Kidney epithelial cell (primary cell): ENCODE measurements at places on chromosomes 12 and 14. TPM values are rescaled to one million over a fixed set of nuclear protein-coding genes. Genes with fewer than 3 reads are reported as not detected.

- no peak for DNase-seq
Observed at GRCh38 chr14:29724991-29725390, 202.7 kb downstream of the PRKD1 start.

- no peak for DNase-seq
Observed at GRCh38 chr12:131917711-131918306, 11.3 kb upstream of the PUS1 start.

GRCh38 chr14:83707056-83707455 lies 1822.9 kb upstream of the FLRT2 start:
- DNase-seq = no peak

DNA sequence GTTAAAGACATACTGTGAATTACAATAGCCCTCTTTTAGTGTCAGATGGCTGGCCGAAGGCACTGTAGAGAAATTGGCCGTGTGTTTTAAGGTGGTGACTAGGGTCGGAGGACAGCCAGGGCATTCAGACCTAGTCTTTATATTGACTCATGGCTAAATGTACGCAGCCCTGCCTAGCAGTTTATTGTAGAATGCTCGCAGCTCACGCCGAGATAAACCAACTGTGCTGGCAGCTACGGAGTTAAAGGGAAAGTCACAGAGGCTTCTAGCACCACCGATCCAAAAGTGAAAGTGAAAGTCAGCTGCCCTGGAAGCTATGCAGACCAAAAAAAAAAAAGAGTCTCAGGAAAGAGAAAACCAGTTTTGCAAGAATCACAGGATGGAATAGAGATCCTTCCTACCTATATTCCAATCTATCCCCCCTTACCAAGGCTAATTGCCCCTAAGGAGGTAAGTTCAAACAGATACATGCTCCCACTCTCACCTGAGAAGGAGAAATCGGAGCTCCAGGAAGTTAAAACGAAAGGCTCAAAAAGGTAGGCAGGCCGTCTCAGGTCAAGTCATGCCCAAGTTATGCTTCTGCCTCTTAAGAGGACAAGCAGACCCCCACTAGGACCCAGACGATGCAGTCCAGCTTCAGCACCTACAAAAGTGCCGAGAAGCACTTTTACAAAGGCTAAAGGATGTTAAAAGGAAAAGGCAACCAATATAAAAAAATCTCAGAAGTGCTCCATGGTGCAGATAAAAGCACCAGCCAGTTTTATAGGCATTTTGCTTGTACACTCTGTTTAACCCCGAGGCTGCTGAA lies 24.8 kb downstream of the KLRK1 start:
- DNase-seq = no peak

- no peak for DNase-seq
Observed at GRCh38 chr12:70245458-70245857, 2.2 kb downstream of the CNOT2 start.

GRCh38 chr12:53097207-53097563 lies 282 bp upstream of the IGFBP6 start:
- DNase-seq = no peak

Gene SLC7A8
- 2.3 and 3.5 TPM in 2 replicates for total RNA-seq

Gene CD163L1
- total RNA-seq = 0.08 and 4.2 TPM in 2 replicates

Gene MYO1A
- not detected in 2 replicates for total RNA-seq

Gene RNASE3
- not detected in 2 replicates for total RNA-seq

Gene NANOG
- total RNA-seq = 0.34 TPM in 1 of 2 replicates, not detected in the other
